GM23338 (cell line): ENCODE measurements at places on chromosomes 1 and 21. TPM values are rescaled to one million over a fixed set of nuclear protein-coding genes. Genes with fewer than 3 reads are reported as not detected.

GRCh38 chr1:159653201-159653600, 61.2 kb downstream of the CRP start:
- DNase-seq: no peak

- DNase-seq: no peak
These were observed 12.4 kb upstream of the PRDM16 start for GRCh38 chr1:3056641-3057040.

Gene PDPN
- polyA plus RNA-seq: 77.1 and 82.8 TPM in 2 replicates

DNA sequence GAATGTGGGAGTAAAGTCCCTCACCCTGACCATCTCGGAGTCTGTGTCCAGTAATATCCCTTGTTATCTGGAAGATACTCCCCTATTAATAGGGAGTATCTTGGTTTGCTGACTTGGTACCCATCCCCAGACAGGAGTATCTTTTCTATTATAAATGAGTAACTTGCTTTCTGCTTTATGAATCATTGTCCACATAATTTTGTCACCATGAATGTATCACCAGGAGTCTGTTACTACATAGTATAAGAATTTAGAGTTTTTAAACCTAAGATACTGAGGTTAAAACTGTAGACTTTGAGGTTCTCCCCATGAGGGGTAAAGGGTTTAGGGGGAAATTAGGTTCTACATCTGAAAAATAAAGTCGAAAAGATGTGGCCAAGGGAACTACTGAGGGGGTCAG, 175.6 kb downstream of the FCRL5 start:
- no peak for DNase-seq

- no peak for DNase-seq
These were observed 24.6 kb downstream of the SYT2 start for GRCh38 chr1:202685641-202686040.

DNA sequence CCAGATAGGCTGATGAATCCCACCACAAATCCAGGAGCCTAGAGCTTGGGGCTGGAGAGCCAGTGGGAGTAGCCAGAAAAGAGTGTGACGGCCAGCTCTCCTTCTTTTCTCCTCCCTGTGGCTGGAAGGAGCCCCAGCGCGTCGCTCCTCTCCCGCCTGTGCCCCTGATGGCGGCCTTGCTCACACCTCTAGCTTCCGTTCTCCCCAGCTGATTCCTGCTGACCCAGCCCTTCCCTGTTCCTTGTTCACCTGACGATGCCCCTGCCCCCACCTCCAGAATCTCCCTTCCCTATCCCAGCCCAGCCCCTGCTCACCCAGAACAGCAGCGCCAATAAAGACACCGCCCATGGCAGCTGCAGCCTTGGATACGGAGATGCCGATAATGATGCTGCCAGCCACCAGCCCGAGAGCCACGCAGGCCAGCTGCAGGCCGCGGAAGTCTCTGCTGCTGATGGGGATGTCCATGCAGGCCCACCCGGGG, 656 bp downstream of the KNCN start:
- DNase-seq: peak; percentile 48

DNA sequence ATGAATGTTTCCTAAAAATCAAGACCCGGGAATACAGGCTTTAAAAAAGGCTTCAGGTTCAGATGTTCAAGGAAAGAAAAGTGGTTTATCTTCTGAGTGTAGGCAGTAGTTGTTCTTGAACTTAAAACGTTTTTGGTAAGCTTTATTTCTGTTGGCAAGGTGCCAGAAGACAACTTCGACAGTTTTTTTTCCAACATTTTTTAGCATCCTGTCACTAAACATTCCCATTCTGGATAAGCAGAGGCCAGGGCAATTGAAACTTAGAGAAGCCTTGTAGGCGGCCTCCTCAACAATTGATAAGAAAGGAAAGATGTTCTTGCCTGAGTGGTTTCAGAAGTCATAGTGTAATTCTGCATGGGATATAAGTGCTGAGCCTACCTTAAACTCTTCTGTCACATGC, 66.7 kb downstream of the PATJ start:
- DNase-seq: no peak

DNA sequence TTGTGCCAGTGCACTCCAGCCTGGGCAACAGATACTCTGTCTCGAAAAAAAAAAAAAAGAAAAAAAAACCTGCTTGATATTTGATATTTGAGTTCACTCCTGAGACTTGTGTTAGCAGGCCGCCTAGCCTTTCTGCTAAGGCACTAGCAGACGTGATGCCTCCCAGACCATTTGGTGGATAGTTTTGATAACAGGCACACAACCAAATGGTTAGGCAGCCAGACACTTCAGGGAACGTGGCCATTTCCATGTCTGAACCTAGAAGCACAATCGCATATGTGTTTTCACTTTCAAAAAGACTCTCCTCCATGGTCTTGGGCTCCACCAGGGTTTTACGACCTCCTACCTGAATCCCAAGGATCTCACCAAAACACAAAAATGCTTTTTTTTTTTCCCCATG, 1319.5 kb downstream of the BRINP3 start:
- DNase-seq: no peak

DNA sequence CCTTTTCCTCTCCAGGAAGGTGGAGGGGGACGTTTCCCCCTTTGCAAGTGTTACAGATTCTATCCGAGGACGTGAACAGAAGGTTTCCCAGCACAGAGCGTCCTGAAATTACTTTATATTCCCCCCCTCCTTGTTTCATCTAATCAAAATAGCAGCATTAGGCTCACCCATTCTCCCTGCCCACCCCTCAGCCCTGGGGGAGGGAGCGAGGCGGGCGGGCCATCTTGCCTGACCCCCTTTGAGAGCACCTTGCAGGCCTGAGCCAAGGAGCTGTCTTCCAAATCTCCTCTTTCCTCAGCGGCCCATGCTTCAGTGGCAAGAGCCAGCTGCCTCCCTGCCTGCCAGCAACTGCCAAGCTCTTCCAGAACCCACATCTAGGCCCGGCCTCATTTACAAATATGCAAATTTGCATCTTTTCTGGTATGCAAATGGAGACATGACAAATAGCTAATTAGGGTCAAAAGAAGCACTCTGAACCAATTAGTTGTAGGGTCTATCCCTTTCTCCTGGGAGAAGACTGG, 69.1 kb upstream of the POU3F1 start:
- no peak for DNase-seq

- DNase-seq: no peak
These were observed 34.1 kb downstream of the TMCO4 start for GRCh38 chr1:19765623-19766022.

DNA sequence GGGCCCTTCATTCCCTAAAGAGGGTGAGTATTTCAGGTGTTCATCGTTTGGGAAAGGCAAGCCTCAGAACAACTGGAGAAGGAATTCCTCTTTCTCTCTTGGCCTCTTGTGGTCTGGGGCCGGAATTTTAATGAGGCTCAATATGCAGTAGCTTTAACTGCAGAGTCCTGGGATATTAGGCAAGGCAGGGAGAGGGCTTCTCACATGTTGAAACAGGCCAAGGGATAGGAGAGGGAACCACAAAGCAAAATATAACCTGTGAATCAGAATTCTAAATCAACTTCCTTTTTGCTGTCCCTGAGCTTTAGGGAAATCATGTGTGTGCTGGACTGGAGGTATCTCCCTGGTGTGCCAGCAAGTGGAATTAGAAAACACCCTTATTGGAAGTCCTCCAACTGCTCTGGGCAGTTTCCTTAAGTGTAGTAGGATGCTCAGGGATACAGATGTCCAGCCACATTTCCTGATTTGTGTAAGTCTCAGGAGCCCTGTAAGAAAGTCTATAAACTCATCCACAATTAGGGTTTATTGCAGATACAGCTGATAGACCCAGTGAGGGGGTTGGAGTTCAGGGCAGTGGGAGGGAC, 215.8 kb upstream of the ZRANB2 start:
- DNase-seq: no peak

DNA sequence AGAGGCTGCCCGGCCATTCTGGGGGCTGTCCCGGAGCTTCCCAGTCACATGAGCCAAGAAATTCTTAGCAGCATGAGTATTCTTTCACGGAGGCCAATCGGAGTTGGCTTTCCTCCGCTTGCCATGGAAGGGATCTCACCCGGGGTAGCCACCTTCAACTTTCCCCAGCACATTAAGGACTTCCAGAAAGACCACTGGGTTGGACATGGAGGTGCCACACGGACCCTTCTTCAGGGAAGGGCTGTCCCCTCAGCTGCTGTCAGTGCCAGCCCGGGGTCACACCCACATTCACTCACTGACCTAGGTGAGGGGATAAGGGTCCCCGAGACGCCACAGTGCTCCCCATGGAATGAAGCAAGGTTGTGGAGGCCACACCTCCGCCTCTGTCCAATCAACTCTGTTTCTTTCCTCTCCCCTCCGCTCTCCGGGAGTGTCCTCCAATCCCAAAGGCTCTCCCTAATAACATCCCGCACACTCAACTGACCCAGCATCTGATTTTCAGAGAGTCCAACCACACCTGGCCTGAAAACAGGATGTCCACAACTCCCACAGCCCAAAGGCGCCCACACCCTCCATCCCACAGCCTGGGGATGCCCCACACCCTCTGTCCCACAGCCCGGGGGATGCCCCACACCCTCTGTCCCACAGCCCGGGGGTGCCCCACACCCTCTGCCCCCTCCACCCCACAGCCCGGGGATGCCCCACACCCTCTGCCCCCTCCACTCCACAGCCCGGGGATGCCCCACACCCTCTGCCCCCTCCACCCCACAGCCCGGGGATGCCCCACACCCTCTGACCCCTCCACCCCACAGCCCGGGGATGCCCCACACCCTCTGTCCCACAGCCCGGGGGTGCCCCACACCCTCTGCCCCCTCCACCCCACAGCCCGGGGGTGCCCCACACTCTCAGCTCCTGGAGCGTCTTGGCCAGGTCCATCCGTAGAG, 19.4 kb downstream of the RSPH1 start:
- no peak for DNase-seq

Gene LRRC38
- not detected in 2 replicates for polyA plus RNA-seq
